ENCODE measurements at places on chromosomes 11 and 22.

DNA sequence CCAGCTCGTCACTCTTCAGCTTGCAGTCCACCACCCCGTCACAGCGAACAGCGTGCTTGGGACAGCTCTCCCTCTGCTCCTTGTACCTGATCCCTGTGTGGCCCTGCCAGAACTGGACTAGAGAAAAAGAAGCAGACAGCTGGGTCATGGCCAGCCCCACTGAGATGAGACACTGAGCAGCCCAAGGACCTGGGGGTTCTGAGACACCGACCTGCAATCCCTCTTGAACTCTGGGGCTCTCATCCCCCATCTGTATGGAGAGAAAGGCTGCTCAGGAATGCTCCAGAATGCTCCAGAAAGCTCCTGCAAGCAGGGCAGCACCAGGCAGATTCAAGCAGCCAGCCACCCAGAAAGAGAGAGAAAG, 14.8 kb downstream of the TMPRSS13 start:
- DNase-seq = no peak

DNA sequence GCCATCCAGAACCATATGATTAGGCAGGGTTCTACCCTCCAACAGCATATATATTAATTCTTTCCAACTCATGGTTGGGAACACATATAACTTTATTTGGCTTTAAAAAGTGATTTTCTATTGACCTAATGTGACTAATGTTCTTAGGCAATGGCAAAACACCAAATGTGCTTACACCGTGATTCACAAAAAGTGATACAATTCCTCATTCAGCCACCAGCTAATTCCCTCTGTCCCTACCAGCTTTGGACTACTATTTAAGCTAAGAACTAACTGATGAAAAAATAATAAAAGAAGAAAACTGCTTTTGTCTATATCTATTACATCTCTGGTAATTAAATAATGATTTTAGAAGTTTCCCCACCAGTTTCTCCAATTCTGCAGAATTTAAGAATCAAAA, 4.7 kb downstream of the CTSC start:
- DNase-seq = no peak

DNA sequence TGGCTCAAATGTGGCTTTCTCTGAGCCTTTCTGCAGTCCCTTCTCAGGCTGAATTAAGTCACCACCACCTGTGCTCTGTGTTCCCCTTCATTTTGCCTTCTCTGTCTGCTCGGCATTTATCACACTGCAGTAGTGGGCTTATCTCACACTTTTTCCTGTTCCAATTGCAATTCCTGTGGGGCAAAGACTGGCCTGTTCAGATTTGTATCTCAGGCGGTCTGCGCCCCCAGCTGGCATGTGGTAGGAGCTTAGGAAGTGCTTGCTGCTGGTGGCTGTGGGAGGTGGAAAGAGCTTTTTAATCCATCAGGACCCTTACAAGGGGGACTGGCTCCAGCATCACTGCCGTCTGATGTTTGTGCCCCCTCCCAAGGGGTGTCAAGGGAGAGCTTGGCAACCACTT, 21.2 kb downstream of the BMAL1 start:
- no peak for DNase-seq

DNA sequence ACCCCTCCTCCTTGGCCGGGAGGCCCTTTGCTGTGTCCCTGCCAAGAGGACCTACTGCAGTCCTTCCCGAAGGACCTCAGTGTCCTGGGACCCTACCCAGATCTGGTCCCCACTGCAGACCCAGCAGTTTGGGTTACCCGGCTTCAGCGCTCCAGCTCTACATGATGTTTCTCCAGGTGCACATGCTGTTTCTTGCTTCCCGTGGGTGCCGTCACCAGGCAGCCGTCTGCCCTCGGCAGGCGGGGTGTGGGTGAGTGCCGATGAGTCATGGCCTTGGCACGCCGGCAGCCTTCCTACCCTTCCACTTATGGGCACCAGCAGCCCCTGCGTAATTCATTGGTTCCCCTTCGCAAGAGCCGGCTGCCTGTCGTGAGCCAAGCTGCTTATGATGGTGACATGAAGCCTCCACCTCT, 101.8 kb downstream of the BCR start:
- DNase-seq = no peak

- DNase-seq = no peak
Measured at GRCh38 chr22:19289475-19290161, 1.9 kb downstream of the CLTCL1 start.

DNA sequence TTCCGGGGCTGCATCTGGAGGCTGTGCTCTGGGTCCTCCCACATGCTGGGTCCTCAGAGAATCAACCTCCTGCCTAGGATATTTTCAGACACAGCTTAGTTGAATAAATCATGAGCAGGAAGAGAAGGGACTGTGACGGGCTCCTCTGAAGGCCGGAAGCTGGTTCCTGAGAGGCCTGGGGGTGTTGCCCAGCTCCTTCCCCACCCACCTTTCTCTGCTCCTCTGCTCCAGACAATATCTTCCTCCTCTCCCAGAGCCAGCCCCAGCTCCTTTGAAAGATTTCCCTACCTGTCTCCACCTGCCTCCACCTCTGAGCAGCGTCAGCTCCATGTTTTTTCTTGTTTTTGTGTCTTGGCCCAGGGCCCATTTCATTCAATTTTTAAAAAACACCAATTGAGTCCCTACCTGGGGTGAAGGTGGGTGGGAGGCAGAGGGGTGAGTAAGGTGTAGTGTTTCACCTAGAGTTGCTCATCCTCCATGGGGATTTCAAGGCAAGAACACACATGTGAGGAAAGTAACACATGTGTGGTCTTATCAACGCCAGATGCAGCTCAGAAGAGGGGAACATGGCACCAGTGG, 24.8 kb upstream of the THY1 start:
- DNase-seq = no peak

- DNase-seq = no peak
Measured at GRCh38 chr11:44967930-44968496, 17.3 kb upstream of the TP53I11 start.

- DNase-seq = no peak
Measured at GRCh38 chr11:122803306-122803705, 35.0 kb upstream of the CRTAM start.

GRCh38 chr22:22425783-22426624, 82.5 kb downstream of the ZNF280B start:
- no peak for DNase-seq

DNA sequence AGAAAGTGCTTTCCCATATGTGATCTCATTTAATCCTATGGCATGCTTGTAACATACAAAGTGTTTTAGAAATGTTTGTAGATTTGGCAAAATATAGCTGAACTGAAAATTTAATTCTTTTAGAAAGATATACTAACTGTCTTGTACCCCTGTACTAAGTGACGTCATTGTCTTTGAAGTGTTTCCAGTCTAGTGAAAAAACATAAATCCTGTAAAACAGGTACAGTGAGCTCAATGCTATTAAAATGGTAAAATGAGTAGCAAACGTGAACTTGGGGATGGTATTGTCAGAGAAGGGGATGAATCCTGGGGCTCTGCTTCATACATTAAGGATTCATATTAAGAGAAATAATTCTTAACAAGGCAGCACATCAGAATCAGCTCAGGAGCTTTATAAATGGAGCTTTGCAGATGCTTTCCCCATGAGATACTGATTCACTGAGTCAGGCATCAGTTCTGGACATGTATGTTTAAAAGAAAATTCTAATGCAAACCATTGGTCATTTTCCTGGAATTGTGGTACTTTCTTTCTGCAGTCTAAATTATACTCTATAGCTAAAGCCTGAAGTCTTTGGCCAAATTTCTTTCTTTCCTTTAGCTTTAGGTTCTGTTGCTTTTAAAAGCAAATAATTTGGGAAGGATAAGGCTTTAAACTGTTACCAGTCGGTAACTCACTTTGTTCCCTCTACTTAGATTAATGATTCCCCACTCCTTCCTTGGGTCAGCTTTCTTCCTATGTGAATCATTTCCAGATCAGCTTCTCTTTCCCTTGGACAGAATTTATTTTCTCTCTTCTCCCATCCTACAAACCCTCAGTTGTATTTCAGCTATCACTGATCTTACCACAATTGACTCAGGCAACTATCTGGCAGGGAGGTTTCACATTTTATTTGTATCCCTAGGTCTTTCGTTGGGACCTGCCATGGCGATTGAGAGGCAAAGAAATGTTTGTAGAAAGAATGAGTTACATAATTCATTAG, 57.5 kb upstream of the DDI1 start:
- DNase-seq = no peak

DNA sequence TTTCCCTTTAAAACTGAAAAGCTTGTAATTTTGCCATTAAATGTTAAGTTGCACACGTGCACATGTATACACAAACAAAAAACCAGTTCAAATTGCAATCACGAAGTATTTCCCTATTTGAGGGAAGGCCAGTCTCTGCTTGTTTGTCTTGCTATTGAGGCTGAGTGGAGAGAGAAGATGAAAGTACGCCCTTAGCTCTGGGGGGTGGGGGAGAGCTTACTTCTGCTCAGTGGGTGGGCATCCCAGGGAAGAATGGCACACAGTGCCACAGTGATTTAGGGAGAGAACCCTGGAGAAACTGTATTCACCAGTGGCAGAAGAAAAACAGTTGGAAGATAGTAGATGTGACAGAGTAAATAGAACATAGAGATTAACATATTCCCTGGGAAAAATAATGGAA, 8.7 kb downstream of the YAP1 start:
- no peak for DNase-seq

DNA sequence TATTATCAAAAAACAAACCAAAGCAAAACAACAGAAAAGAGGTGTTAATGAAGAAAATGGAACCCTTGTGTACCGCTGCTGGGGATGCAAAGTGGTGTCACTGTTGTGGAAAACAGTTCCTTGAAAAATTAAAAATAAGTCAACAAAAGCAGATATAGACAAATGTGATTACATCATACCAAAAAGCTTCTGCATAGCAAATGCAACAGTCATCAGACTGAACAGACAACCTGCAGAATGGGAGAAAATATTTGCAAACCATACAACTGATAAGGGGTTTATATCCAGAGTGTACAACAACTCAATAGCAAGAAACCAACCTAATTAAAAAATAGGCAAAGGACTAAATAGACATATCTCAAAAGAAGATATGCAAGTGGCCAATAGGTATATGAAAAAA, 22.9 kb upstream of the CARS1 start:
- DNase-seq = no peak

DNA sequence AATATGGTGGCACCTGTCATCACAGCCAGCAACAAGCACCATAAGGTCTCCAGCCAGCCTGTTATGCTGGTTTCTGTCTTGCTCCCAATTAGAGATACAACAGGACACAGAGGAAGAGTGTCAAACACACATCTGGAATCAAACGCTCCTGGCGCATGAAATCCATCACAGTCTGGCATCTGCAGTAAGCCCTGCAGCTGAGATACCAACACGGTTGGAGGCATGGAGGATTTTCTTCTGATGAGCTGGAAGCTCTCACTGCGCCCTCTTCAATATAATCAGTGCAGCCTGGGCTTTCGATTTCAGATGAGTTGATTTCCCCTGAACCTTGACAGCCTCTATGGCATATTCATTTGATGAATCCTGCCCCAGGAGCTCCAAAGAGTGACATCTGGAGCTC, 27.8 kb upstream of the CARS1 start:
- DNase-seq = no peak

GRCh38 chr11:117932947-117933346, 3.7 kb upstream of the TMPRSS13 start:
- no peak for DNase-seq

- DNase-seq = no peak
Measured at GRCh38 chr11:134385774-134386565, 26.1 kb downstream of the B3GAT1 start.

- peak; percentile 52 for DNase-seq
Measured at GRCh38 chr11:64850979-64851567, 6.6 kb upstream of the CDC42BPG start.

GRCh38 chr11:111334532-111335502, 36.5 kb downstream of the POU2AF3 start:
- DNase-seq = no peak

- no peak for DNase-seq
Measured at GRCh38 chr11:5090668-5091067, 21.3 kb downstream of the OR52E1 start.

DNA sequence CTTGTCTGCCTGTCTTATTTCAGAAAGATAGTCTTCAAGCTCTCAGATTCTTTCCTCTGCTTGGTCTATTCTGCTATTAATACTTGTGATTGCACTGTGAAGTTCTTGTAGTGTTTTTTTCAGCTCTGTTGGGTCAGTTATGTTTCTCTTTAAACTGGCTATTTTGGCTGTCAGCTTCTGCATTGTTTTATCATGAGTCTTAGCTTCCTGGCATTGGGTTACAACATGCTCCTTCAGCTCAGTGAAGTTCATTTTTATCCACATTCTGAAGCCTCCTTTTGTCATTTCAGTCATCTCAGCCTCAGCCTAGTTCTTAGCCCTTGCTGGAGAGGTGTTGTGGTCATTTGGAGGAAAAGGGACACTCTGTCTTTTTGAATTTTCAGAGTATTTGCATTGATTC, 15.5 kb upstream of the DEPDC7 start:
- no peak for DNase-seq

DNA sequence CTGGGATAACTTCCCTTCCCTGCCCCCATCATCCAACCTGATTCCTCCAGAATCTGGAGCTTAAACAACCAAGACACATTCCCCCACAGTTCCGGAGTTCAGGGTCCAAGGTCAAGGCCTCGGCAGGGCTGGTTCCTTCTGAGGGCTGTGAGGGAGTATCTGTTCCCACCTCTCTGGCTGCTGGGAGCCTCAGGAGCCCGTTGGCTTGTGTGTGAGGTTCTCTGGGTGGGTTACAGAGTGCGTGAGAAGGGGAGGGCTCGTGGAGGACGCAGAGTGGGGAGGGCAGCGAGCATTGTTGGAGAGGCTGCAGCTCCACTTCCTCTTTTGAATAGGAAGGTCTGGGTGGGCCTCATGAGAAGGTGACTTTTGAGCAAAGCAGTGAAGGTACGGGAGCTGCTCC, 8.5 kb downstream of the SERHL2 start:
- no peak for DNase-seq

DNA sequence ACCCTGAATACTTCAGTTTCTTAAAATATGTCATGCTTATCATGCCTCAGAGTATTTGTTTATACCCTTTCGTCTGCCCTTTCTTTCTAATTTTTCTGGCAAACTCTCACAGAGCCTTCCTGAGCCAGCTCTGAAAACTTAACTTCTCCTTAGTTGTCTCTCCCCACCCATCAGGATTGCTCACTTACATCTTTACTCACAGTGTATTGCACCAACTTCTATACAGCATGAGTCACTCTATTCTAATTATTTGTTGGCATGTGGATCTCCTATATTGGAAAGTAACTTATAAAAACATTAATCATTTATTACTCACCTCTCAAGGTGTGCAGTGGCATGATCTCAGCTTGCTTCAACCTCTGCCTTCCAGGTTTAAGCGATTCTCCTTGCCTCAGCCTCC, 114.9 kb downstream of the FANCF start:
- DNase-seq = no peak

GRCh38 chr11:26439854-26440253, 107.9 kb downstream of the ANO3 start:
- no peak for DNase-seq
